Activated CD8-positive, alpha-beta memory T cell treated with anti-CD3 and anti-CD28 coated beads, Interleukin-2, amount 10 ng/mL, durations not matched to agents 7 days and 5 days (primary cell): ENCODE measurements at places on chromosomes 2 and 18. TPM values are rescaled to one million over a fixed set of nuclear protein-coding genes. Genes with fewer than 3 reads are reported as not detected.

The CCDC148 gene
- not detected for total RNA-seq

GRCh38 chr18:23916338-23916737 lies 98.2 kb upstream of the TTC39C start:
- no peak for DNase-seq

The SCYGR4 gene
- total RNA-seq, result not detected

DNA sequence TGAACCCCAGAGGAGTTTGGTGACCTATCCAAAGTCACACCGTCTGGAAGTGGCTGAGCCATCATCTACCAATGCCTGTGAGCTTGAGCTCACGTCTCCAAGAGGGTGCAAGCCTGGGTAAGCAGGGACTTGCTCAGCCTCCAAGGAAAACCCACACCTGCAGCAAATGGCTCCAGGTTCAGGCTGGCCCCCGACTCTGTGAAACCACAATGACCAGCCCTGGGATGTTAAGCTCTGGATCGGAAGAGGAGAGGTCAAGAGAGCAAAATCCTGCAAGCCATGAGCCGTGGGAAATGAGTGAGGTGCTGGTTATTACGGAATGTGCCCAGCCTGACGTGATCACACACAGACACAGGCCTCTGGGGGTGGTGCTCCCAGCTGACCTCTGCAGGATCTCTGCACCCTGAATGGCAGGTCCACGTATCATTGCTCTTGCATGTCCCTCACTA lies 94.1 kb upstream of the OTOS start:
- DNase-seq, result no peak

GRCh38 chr2:7633566-7634153 lies 716.4 kb downstream of the RNF144A start:
- no peak for DNase-seq

DNA sequence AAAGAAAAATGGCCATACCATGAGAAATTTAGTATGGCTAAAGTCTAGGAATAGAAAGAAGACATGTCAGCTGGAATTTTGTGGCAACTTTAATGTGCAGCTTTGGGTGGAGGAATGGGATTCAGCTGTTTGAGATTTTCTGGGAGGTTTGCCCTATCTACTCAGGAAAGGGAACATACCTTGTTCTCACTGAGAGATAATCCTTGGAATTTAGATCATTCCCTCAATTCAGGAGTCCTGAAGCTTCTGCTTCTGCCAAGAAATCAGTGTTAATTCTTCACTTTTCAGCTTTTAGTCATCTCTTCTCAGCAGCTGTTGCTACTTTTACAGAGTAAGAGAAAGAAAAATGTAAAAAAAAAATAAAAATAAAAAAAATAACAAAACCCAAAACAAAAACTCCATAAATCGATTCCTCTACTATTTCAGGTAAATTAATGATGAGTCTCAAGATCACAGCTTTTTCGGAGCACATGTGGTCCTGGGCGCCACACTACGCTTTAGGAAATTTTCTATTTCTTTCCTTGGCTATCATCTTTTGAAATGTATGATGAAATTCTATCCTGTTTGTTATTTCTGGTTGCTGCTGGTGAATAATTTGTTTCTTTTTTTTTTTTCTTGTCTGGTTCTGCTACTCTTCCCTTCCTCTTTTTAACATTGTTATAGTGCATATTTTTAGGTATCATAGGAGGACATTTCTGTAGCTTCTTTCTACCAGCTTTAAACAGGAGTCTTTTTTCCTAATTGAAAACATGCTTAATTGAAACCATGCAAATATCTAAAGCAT lies 18.9 kb upstream of the BAZ2B start:
- DNase-seq, result no peak
